HFFc6 (cell line): ENCODE measurements at places on chromosomes 5 and 9. TPM values are rescaled to one million over a fixed set of nuclear protein-coding genes. Genes with fewer than 3 reads are reported as not detected.

CCL19 gene
- not detected in 3 replicates for total RNA-seq

- DNase-seq: peak; percentile 98
Observed at GRCh38 chr9:93098236-93098946, 2.4 kb downstream of the CARD19 start.

- DNase-seq: no peak
Observed at GRCh38 chr5:169273881-169274280, 27.1 kb downstream of the SLIT3 start.

DNA sequence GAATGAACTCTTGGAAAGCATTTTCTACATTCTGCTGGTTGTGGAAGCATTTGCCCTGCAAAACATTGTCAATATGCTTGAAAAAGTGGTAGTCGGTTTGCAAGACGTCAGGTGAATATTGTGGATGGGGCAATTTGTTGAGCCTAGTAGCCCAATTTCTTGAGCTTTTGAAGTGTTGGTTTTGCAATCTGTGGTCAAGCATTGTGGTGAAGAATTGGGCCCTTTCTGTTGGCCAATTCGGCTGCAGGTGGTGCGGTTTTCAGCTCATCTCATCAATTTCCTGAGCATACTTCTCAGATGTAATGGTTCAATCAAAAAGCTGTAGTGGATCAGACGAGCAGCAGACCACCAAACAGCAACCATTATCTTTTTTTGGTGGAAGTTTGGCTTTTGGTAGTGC is 426.8 kb upstream of the CDH9 start:
- no peak for DNase-seq

DNA sequence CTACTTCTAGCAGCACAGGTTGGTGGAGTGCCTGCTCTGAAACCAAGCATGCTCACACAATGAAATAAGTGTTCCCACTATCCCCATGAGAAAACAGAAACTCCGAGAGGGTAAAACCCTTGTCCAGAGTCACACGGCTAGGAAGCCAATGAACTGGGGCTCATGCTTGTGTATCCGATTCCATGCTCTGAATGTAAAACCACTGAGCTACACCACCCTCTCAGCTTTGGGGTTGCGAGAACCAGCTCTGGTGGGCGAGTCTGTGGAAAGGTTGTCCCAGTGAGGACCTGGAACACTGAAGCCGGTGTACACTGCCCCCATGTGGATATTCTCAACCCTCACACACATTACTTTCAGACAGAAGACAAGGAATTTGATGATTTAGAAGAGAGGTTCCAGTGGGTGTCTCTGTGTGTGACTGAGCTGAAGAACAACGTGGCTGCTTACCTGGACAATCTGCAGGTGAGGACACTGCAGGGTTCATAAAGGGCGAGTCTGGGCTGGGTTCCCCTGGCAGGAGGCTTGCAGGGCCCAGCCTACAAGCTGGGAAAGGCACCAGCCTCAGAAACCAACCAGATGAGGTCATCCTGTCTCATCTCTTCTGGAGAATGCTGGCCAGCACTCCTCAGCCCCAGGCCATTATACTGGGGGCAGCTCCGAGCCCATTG is 37.4 kb downstream of the ARHGEF37 start:
- DNase-seq: peak; percentile 70
